ENCODE measurements at places on chromosomes 2 and 18.

DNA sequence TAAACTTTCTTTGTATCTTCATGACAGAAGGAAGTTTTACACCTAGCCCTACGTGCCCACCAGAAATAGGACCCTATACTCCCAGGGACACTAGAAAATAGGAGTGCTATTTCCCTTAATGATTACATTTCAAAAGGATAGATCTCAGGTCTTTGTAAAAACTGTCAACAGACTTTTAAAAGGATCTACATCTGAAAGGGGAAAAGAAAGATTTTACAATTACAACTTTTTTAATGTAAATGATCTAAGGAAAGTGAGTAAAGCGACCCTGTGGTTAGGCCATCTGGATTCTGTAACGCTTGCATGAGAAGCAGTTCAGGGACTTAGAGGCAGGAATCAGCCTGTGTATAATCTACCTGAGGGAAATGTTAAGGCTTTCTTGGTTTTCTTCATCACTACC, 431.8 kb upstream of the MC4R start:
- DNase-seq = no peak

- DNase-seq = no peak
Measured at GRCh38 chr18:62206593-62206992, 19.5 kb downstream of the RELCH start.

GRCh38 chr2:84846041-84846663, 34.7 kb downstream of the TRABD2A start:
- DNase-seq = no peak

- no peak for DNase-seq
Measured at GRCh38 chr2:31401580-31401979, 13.0 kb downstream of the XDH start.

DNA sequence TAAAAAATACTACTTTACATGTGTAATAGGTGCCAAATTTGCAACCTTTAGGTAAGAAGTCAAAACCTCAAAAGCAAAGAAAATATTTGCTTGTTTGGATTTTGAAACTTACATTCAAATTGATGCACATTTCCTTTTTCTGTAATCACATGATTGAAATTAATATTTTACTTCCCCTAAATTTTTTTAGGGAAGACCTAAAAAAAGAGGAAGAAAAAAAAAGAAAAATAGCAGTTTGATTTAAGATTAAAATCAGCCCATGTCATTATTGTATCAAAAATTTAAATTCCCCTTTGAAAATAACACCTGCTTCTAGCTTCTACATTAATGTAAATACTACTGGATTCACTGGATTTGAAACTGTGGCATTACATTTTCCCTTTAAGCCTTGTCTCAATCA, 68.2 kb upstream of the STON1 start:
- no peak for DNase-seq

DNA sequence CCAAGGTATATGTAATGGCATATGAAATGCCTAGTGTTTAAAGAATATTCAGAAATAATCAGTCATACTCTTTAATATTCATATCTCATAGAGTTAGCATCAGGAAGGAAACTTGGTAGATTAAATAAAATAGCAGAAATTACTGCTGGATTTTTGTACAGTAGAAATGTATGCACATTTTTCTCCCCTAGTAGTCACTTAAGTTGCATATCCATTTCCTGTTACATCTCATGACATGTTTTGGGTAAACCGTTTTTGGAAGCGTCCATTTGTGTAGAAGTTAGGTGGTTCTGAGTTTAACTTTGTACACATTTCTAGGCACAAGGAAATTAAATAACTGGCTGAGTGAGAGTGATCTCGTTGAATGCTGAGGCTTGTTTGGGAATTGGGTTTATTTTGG, 21.9 kb downstream of the NEDD4L start:
- no peak for DNase-seq

Measured in glomerular endothelial cell (primary cell).